T-helper 17 cell (primary cell): ENCODE measurements at places on chromosomes 11 and 22. TPM values are rescaled to one million over a fixed set of nuclear protein-coding genes. Genes with fewer than 3 reads are reported as not detected.

DNA sequence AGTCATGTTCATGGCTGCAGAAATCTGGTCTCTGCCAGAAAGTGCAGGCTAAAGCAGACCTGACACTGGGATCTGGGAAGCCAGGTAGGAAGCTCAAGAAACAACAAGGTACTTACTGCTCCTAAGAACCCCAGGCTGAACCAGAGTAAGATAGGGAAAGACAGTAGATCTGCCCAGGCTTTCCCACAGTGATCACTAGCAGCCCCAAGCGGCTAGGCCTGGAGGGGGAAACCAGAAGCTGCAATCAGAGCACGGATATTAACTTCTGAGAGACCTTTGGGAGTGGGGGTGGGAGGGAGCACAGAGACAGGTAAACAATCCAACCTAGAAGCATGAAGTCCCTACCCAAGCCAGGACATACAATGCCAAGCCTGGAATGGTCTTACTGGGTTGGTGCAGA lies 135.2 kb upstream of the C11orf58 start:
- DNase-seq: no peak

- DNase-seq: no peak
Observed at GRCh38 chr11:82003671-82004515, 729.8 kb downstream of the FAM181B start.

GRCh38 chr11:117861151-117862018 lies 15.1 kb downstream of the FXYD6 start:
- no peak for DNase-seq

DNA sequence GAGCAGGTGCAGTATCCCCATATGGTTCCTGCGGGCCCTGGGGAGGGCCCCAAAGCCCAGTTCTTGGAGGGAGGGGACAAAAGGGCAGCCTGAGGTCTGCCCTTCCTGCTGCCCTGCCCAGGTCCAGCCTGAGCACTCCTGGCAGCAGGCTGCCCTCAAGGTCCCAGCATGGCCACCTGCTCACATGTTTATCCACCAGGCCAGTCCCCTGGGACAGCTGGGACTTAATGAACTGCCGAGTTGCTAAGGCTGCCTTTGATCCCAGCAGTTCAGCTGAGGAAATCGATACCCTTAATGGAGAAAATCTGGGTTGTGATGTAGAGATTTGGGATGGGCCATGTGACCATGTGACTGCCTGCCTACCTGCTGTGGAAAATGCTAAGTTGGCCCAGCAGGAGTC lies 146.2 kb downstream of the TRIM29 start:
- no peak for DNase-seq

The CCDC87 gene
- total RNA-seq: 2.3 TPM

The TYMP gene
- total RNA-seq: 22.3 TPM

The DNAJB7 gene
- not detected for total RNA-seq

The HEPN1 gene
- not detected for total RNA-seq
